ENCODE measurements at places on chromosomes 7 and 10.

DNA sequence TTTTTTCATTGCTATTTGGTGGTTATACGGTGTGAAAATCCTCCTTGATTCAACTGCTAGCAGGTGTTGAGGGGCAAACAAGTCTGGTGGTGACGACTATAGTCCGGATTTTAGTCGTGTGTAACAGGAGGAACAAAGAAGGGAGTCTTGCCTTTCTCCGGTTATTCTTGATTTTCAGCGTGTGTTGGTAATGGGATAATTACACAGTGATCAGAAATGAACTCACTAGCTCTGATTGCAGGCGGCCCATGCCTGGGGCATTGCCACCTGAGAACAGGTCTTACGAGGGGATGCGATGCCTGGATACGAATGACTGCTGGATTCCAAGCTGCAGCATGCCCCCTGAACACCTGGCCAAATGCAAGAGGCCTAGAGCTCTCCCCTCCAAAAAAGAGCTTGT lies 72.8 kb downstream of the CAMK1D start:
- no peak for DNase-seq

DNA sequence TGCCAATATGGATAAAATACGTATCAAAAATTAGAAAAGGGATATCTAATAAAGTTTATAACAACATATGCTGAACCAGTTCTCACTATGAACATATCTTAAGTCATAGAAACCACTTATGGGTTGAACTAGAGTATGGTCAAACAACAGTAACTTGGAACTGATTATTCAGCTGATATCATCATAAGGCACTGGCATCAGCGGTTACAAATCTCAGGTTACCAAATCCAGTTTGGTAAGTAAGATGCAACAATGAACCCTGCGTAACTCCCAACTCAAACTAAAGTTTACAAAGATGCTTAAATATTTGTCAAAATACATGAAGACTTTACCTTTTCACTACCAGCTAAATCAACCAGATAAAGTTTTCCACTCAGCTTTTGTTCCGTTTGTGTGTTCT lies 19.3 kb downstream of the KIF5B start:
- DNase-seq: no peak

DNA sequence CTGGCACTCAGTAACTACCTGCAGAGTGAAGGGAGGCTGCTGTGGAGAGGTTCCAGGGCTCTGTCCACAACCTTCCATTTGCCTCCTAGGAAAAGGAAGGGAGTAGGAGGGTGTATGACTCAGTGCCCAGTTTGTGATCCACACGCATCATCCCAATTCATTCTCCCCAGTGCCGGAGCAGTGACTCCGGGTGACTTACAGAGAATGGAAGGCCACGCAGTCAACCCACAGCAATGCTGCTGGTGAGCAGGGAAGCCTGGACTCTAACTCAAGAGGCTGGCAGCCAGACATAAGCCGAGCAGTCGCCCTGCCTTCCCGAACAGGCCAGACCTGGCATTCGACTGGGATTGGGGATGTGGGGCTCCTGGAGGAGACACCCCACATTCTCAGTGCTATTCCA lies 139.9 kb downstream of the SH3PXD2A start:
- DNase-seq: no peak

- peak; percentile 68 for DNase-seq
Measured at GRCh38 chr7:44978511-44979366, at the start of gene MYO1G. MYO1G (minus strand) TSS chr7:44979015; CDS start chr7:44978961, 54 bp downstream.

DNA sequence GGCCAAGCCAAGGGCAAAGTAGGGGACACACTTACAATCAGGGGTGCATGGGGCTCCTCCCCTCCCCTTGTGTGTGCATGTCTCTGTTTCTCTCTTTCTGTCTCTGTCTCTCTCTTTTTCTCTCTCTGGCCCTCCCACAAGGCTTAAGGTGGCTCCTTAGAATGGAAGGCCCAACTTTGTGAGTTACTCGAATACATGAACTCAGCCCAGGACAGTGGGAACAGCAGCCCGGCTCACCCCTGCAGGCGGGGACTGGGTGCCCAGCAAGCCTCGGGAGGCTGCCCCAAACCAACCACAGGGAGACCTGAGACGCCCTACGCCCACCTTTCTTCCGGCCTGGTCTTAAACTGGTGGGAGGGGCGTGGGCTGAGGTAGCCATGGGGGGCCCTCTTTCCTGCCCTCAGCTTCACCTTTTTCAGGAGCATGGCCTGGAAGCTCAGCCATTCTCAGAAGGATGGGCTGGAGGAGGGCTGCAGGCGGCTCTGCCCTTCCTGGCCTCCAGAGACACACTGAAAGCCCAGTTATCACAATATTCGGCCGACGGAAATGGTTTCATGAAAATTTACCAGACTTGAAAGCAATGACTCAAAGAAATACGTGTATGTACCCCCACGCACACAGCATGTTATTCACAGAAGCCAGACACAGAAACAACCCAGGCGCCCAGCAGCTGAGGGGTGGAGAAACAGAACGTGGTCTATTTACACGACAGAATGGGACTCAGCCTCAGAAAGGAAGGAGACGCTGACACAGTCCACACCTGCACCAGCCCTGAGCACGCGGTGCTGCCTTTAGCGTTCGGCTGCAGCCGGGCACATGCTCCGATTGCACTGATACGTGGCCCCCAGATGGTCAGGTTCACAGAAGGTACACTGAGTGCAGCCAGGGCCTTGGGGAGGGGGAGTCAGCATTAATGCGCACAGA lies 229.5 kb downstream of the PTPRN2 start:
- DNase-seq: no peak

GRCh38 chr10:102152545-102152890 lies 329 bp downstream of the NOLC1 start:
- peak; percentile 22 for DNase-seq

DNA sequence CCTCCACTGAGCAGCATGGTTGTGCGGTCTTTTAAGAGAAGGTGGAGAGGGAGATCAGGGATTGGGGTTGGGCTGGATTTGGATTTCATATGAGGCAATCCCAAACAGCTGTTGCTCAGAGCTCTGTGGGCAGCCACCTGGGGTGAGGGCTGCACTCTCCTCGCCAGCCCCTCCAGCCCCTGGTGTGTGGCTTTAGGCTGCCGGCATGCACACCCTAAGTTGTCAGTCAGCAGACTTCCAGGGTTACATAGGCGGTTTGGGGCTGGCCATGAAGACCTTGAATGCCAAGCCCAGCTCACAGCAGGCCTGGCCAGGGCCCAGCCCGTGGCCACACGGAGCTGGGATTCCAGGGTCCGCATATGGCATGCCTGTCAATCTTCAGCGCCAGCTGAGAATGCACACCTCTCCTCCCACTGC lies 54.8 kb downstream of the ZMIZ1 start:
- DNase-seq: no peak

DNA sequence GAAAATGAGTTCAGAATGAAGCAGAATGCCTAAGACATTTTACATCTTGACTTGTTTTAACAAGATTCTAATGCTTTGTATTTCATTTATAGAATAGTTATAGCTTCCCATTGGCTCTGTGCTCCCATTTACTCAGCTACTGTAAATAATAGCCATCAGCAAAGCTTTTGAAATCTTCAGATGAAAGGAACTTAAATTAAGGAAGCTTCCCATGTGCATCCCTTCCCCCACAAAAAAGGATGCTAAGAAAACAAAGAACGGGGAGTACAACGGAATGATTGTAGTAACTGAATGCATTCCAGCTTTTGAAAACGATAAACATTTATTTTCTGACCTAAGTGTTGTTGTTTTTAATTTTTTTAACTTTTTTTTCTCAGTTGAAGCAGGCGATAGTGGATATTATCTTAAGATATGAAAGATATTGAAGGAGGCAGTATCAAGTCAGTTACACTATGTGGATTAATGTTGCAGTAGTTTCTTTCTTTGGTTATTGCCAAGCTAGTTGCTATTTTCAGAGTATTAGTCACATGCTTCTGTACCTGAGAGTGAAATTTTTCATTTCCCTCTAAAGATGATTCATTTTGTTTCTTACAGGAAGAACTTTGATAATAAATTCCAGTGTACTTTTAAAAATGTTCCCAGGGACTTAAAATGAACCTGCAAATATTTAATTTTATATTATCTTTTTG lies 129.2 kb downstream of the KCND2 start:
- DNase-seq: no peak

DNA sequence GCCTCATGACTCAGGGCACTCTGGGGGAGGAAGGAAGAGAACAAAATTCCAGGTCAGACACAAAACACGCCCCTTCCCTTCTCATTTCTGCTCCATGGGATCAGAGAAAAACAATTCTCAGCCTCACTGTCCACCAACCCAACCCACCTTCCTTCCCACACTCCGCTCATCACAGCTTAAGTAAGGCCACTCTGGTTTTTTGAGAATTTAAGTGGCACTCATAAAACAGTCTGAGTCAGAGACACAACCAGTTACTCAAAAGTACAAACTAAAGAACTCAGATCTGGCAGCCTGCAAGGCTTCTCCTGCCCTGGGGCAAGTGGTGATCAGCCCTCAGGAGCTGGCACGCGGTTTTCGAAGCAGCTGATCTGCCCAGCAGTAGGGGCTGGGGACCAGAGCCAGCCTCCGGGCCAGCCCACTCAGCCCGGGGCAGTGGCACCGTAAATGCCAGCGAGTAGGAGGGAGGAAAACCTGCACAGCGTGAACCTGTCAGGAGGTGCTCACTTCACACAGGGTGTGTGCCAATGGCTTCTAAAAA lies 39.1 kb upstream of the ABLIM1 start:
- no peak for DNase-seq

DNA sequence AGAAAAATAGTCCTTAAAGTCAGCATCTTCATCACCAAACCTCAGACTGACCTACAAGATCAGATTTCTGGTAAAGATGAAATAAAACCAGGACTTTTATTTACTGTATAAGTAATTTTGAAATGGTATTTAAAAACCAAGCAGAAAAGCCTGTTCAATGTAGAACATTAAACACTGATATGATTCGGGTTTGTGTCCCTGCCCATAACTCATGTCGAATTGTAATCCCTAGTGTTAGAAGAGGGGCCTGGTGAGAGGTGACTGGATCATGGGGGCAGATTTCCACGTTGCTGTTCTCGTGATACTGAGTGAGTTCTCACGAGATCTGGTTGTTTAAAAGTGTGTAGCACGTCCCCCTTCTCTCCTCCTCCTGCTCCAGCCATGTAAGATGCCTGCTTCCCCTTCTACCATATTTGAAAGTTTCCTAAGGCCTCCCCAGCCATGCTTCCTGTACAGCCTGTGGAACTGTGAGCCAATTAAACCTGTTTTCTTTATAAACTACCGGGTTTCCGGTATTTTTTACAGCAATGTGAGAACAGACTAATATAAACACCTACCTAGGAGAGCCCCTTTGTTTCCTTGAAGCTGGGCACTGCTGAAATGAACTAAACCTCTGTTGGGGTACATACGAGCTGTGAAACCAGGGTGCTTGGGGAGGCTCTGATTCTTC lies 120.1 kb downstream of the KMT2E start:
- DNase-seq: no peak

DNA sequence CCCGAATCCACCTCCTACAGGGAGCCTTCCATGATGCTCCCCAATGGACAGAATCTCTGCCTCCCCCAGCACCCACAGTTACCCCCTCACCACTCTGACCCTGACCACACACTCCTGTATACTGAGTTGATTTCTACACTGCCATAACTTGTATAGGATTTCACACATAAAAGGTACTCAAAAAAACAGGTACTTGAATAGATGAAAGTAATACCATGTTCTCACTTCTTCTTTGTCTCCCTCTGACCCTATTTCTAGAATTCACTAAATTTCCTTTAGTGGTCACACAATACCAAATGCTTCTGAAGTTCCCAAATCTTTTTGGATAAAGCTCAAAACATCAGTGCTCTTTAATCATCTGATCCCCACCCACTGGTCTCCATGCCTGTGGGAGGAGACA lies 45.4 kb downstream of the HSPA12A start:
- no peak for DNase-seq

GRCh38 chr7:106304568-106304967 lies 19.8 kb upstream of the NAMPT start:
- DNase-seq: no peak

GRCh38 chr10:47364366-47364765 lies 16.2 kb downstream of the RBP3 start:
- DNase-seq: no peak

DNA sequence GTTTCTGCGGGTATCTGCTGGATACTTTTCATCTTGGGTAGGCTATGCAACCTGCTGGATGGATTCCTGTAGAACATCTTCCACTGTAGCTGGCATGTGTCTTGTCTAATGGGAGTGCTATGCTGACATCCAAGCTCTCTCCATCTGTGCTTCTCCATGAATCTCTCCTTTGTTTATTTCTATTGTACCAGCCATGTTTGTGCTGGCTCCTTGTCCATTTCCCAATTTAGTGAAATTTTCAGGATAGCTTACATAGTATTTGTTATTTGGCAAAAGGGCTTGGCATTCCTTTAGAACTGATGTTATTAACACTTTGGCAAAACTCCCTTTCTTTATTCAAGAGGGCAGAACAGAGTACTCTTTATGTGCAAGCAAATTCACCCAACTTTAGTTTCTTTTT lies 198.0 kb downstream of the CSTF2T start:
- DNase-seq: no peak

- no peak for DNase-seq
Measured at GRCh38 chr10:13571541-13571940, 15.2 kb upstream of the PRPF18 start.

- no peak for DNase-seq
Measured at GRCh38 chr10:104614245-104614831, 26.8 kb upstream of the SORCS3 start.

GRCh38 chr10:89399956-89400355 lies 7.5 kb downstream of the IFIT1 start:
- DNase-seq: no peak

DNA sequence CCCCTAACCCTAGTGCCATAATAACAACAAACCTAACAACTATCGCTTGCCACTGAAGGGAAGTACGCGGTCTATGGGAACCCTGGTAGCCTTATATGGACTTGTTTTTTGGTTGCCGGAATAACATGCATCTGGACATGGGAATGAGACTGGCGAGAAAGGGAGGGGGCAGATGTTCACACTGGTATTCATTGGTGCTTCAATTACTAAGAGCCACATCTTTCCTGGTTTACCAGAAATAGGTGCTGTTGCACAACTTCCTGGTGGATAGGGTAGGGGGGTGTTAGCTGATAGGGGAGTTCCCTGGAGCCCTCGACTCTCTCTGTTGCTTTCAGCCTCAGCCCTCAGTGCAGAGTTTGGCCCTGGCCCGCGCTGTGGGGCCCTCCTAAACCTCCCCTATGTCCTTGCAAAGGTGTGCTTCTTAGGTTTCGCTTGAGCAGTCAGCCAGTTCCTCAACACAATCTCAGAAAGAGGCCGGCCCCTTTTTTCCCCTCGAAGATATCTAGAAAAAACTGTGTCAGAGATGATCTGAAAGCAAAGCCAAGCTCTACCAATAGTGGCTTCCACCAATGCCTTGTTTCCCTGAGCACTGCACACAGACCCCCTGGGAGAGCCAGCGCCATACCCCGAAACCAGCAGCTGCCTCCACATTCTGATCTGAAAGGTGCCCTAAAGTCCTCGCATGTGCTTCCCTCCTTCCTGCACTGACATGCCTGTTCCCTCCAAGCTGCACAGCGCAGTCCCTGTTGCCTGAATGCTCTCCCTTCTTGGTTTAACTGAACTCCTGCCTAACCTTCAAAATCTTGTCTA lies 13.5 kb downstream of the TBXAS1 start:
- DNase-seq: no peak
